ENCODE measurements at places on chromosomes 4 and X.

GRCh38 chr4:176762661-176763308 is 29.9 kb downstream of the VEGFC start:
- no peak for DNase-seq

DNA sequence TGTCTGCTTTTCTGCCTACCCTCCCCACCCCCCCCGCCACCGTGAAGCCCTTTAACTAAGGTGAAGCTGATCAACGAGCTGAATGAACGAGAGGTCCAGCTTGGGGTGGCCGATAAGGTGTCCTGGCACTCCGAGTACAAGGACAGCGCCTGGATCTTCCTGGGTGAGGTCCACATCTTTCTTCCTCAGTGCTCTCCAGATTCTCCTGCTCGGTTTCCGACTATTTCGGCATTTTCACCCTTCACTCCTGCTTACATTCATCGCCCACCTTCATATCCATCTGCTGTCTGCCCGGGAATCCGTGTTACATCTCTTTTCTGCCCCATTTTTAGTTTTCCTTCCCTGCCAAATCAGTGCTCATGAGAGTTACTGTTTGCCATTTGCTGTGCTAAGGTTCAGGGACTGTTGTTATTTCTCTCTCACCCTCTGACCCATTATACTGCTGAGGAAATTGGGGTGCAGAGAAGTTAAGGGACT is 459 bp downstream of the RBMX2 start:
- no peak for DNase-seq

- no peak for DNase-seq
Measured at GRCh38 chr4:142356801-142357200, 489.3 kb downstream of the INPP4B start.

DNA sequence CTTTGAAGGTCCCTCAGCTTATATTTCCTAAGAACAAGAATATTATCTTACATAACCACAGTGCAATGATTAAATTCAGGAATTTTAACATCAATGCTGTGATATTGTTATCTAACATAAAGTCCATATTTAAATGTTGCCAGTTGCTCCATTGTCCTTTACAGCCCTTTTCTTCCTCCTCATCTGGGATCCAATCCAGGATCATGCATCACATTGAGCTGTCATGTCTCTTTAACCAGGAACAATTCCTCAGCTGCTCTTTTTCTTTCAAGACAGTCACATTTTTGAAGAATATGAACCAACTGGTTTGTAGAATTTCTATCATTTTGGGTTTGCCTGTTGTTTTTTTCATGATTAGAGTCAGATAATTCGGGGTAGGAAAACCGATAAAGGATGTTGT is 12.0 kb downstream of the TMSB4X start:
- DNase-seq, result no peak

GRCh38 chr4:53507671-53508286 is 83.5 kb downstream of the LNX1 start:
- peak; percentile 83 for DNase-seq

DNA sequence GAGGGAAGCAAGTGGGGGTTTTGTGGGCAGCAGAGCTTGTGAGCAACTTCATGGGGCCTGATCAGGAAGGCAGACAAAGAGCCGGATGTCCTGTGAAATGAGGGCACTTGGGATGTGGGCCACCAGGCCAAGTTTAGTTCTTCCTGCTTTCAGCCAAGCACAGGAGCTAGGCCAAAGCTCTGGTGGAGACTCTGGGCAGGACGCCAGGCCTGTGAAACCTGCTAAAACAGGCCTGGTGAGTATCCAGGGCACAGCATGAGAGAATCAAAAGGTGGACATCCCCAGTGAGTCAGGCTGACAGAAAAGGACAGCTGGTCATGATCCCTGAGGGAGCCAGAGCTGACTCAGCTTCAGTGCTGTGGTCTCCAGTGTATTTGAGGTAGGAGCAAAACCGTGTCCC is 95.7 kb downstream of the NPNT start:
- peak; percentile 93 for DNase-seq

DNA sequence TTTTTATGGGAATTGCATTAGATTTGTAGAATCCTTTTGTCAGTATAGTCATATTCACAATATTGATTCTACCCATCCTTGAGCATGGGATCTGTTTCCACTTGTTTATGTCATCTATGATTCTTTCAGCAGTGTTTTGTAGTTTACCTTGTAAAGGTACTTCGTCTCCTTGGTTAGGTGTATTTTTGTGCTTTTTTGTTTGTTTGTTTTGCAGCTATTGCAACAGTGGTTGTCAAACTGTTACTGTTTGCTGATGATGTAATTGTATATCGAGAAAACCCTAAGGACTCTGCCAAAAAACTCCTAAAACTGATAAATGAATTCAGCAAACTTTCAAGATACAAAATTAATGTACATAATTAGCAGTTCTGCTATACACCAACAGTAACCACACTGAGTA is 127.9 kb upstream of the AR start:
- no peak for DNase-seq

DNA sequence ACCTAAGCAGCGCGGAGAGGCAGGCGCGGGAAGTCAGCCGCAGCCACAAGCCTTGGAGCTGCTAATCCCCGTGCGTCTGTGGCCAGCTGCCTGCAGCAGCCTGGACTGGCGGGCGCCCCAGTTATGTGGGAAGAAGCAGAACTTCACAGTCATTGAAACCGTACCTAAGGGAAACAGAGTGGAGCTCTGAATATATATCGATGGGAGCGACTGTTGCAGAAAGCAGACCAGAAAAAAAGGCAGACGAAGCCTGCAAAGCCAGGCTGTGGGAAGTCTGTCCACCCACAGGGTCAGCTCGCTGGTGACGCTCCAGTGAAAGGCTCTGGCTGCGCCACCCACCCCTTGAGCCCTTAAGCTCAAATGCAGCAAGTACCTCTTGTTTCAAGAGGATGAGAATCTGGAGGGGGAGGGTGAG is 24.7 kb downstream of the KCNE5 start:
- DNase-seq, result peak; percentile 53

GRCh38 chr4:13547485-13548041 is 3.3 kb upstream of the NKX3-2 start:
- no peak for DNase-seq

Data from left ventricle myocardium superior (tissue), 1 donor.